ENCODE measurements at places on chromosomes 6 and 20.

DNA sequence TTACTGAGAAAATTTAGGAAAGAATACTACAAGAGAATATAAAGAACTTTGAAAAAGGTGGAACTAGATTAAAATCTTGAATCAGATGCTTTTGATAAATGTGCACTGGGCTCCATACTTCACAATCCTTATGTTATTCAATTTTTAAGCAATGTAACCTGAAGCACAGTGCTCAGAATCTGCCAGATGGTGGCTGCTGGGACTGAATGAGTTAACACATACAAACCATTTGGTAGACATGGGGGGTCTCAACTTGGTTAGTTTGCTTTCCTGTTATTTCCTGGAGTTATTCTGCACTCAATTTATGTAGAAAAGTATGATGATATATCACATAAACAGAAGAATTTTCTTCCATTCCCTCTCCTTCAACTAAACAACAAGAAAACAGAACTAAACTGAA is 326.5 kb downstream of the RNGTT start:
- no peak for DNase-seq

GRCh38 chr6:125392682-125393081 is 90.9 kb upstream of the HDDC2 start:
- no peak for DNase-seq

GRCh38 chr20:44518248-44518647 is 3.6 kb downstream of the SERINC3 start:
- DNase-seq, result no peak

- DNase-seq, result no peak
These were observed 599.6 kb upstream of the FLRT3 start for GRCh38 chr20:14937021-14937420.

DNA sequence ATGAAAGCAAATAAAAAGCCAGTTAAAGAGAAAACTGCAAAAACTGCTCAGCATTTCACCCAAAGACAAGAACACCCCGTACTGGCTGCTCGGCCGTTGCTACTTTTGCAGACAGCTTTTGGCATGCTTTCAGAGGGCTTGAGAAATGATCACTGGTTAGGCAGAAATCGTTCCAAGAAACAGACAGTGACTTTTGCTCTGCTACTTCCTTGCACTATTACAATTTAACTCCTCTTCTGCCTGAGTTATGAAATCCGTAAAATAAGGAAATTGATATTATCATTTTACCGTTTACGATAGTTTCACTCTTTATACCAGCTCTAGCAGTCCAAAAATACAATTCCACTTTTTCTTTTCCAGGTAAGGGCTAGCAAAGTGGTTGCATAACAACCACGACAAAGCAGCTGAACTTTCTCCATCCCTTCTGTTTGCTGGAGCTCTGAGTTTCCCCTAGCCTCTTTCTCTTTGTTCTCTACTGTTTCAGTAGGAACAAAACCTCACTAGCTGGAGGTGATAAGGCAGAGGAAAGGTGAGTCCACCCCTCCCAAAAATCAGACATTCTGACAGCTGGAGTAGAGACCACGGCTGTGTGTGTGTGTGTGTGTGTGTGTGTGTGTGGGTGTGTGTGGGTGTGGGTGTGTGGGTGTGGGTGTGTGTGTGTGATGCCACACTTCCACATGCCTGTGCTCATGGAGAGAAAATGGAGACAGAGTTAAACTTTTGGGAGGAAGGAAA is 191.8 kb upstream of the RREB1 start:
- DNase-seq, result no peak
